HFFc6 (cell line): ENCODE measurements at places on chromosomes 6 and 20.

GRCh38 chr20:16637797-16638196, 64.5 kb upstream of the KIF16B start:
- no peak for DNase-seq

DNA sequence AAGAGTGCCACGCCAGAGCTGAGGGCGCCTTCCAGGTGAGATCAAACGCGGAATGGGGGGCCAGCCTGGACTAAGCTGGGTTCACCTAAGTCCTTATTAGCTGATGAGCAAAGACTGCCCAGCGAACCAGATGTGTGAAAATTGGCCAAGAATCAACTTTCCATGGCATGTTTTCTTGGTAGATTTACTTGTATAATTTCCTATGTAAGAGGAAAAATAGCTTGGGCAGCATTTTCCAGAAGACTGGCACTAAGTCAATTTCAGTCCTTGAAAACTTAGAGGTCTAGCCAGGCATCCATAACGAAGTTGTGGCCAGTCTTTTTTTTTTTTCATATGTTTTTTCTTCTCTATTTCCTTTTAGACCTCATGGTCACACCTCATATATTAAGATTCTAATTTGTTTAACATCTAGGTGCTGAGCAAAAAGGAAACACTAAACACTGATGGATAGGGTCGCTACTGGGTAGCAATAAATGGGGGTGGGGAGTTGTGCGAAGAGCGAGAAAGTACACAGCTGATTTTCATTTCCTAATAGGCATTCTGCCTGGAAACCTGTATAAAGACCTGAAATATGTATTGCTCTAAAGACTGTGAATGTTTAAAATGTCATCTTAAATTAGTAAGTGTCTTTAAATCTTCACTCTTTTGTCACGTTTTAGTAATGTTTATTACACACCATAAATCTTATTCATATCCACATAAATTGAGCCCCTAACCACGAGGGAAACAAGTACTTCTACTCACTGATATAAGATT, 188.8 kb downstream of the CD83 start:
- no peak for DNase-seq

- no peak for DNase-seq
Observed at GRCh38 chr20:59231124-59231804, 67.6 kb downstream of the ZNF831 start.

GRCh38 chr20:34999021-34999451, 43.4 kb downstream of the MYH7B start:
- DNase-seq: no peak

GRCh38 chr6:149080511-149080910, 237.0 kb upstream of the TAB2 start:
- DNase-seq: peak; percentile 57

- no peak for DNase-seq
Observed at GRCh38 chr6:163461696-163462095, 47.2 kb downstream of the QKI start.

GRCh38 chr6:113642714-113643406, 214.3 kb upstream of the MARCKS start:
- no peak for DNase-seq

DNA sequence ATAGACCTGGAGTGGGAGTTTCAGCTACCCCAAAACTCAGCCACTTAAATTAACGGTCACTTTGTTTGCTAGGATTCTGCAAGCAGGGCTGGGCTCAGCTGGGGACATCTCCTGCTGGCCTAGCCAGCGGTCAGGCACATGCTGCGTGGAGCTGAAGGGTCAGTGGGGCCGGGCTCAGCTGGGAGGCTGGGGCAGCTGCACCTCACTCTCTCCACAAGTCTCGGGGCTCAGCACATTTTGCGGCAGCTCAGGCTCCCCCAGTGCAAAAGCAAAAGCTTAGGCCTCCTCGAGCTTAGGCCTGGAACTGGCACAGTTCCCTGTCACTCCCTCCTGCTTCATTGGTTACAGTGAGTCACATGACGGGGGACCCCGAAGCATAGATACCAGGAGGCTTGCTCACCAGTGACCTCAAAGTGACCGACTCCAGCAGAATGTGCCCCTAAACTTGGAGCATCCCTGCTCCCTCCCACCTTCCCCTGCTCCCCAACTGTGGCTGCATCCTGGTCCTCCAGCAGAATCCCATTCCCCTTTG, 80.6 kb upstream of the CST7 start:
- no peak for DNase-seq

DNA sequence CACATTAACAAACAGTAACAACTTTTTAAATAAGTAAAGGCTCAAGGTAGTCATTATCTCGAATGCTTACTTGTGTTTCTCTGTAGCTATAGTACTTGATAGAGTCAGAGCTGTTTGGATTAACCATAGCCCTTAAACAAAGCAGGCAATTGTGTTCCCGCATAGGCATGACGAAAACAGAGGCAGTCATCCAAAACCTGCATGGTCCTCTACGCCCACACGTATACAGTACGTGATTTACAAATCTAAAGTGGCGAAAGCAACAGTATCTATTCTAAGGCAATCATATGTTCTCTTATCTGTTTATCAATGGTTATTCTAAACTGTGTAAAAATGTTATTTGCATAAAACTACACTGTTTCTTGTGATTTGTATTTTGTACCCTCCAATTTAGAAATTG, 31.8 kb downstream of the HFE start:
- no peak for DNase-seq
